Activated CD4-positive, alpha-beta memory T cell treated with anti-CD3 and anti-CD28 coated beads for 36 hours (primary cell): ENCODE measurements at places on chromosomes 16 and 17. TPM values are rescaled to one million over a fixed set of nuclear protein-coding genes. Genes with fewer than 3 reads are reported as not detected.
A peak's percentile ranks its signal among the peaks of the same experiment; 100 is the strongest.

Gene HOXB13
- total RNA-seq, result not detected

Gene CLDN7
- 1.6 TPM for total RNA-seq

Gene C17orf78
- not detected for total RNA-seq

Gene FA2H
- total RNA-seq, result 0.22 TPM

Gene MVP
- 149 TPM for total RNA-seq

Gene ENKD1
- 9.3 TPM for total RNA-seq

- peaks cover 4% of the 10 kb centered on the region for H3K4me1 ChIP-seq
- no peaks in the 10 kb centered on the region for H3K27me3 ChIP-seq
- H3K27ac ChIP-seq, result no peak overlapping the region
- H3K4me3 ChIP-seq, result no peak overlapping the region
These were observed 114.5 kb downstream of the CPPED1 start for GRCh38 chr16:12688951-12689850.

GRCh38 chr17:17109907-17110306, 67.7 kb downstream of the MPRIP start:
- no peaks in the 10 kb centered on the region for H3K36me3 ChIP-seq
- H3K27ac ChIP-seq, result peak overlapping the region; percentile 68
- H3K4me3 ChIP-seq, result no peak overlapping the region
- no peaks in the 10 kb centered on the region for H3K27me3 ChIP-seq
- H3K4me1 ChIP-seq, result peaks cover 62% of the 10 kb centered on the region

DNA sequence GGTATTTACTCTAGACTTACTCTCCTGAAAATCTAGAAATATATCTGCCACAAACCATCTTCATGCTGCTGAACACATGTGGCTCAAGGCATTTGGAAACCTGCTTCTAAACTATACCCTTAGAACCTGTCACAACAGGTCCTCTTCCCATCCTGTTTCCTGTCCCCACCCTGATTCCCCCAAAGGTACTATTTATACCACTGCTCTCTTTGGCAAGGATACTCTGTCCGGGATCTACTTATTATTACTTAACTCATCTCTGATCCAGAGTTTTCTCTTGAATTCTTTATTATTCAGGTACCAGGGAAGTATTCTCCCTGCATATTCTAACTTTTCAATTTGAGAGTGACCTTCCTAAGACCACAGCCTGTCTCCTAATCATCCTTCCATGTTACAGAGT, 33.4 kb downstream of the TRAF4 start:
- H3K27me3 ChIP-seq, result no peaks in the 10 kb centered on the region
- H3K4me3 ChIP-seq, result no peak overlapping the region
- peaks cover 37% of the 10 kb centered on the region for H3K4me1 ChIP-seq
- H3K36me3 ChIP-seq, result peaks cover 17% of the 10 kb centered on the region
- H3K27ac ChIP-seq, result no peak overlapping the region
- DNase-seq, result no peak

DNA sequence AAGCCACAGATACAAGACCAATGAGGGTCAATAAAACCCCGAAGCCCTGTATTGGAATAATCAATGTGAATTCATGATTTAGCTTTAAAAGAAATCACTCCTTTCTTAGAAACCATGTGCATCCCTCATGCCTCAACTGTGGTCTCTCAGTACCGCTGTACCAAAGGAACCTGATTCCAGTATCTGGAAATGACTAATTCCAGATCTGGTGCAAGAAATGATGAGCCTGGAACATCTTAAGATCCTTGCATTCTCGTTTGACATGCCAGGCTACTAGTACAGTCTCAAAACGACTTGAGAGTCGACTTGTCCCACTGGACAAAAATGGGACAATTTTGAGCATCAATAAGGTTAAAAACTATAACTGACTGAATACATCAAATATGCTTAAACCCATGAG, 21.2 kb downstream of the USP31 start:
- DNase-seq, result no peak
- H3K4me1 ChIP-seq, result peaks cover 14% of the 10 kb centered on the region
- H3K27ac ChIP-seq, result no peak overlapping the region
- H3K4me3 ChIP-seq, result no peak overlapping the region

- H3K27ac ChIP-seq, result no peak overlapping the region
- no peaks in the 10 kb centered on the region for H3K36me3 ChIP-seq
- no peak for DNase-seq
- H3K4me3 ChIP-seq, result no peak overlapping the region
- H3K4me1 ChIP-seq, result no peaks in the 10 kb centered on the region
These were observed 359.3 kb upstream of the SALL1 start for GRCh38 chr16:51510416-51510815.

DNA sequence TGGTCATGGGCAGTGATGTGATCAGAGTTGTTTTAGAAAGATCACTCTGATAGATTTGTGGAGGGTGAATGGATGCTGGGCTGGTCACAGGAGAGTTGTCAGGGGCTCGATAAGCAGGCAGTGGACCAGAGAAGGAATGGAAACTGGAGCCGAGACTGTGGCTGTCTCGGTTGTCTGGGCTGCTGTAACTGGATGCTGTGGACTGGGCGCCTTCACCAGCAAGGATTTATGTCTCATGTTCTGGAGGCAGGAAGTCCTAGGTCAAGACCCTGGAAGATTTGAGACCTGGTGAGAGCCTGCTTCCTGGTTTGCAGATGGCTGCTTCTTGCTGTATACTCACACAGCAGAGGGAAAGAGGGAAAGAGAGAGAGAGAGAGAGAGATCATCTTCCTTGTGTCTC, 203.6 kb downstream of the HS3ST4 start:
- H3K4me3 ChIP-seq, result no peak overlapping the region
- H3K27me3 ChIP-seq, result peaks cover 18% of the 10 kb centered on the region
- no peak overlapping the region for H3K27ac ChIP-seq
- DNase-seq, result no peak

DNA sequence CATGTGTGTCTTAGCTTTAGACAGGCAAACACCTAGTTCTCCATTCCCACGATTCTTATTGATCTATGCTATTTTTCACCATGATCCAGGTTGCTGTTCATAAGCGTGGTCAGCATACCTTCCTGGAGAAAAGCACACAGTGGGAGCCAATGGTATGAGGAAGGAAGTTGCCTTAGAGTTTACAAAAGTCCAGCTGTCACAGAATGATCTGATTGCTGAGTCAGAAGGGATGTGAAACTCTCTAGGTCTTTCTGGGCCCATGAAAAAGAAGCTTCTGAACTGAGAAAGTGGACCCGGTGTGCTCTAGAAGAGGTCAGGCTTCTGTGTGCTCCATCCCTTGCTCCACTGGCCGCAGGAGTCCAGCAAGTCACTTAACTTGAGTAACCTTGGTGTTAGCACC, 71.0 kb upstream of the CCL1 start:
- no peak overlapping the region for H3K27ac ChIP-seq
- DNase-seq, result no peak
- H3K27me3 ChIP-seq, result peaks cover 1% of the 10 kb centered on the region
- H3K4me3 ChIP-seq, result no peak overlapping the region
- no peaks in the 10 kb centered on the region for H3K36me3 ChIP-seq

DNA sequence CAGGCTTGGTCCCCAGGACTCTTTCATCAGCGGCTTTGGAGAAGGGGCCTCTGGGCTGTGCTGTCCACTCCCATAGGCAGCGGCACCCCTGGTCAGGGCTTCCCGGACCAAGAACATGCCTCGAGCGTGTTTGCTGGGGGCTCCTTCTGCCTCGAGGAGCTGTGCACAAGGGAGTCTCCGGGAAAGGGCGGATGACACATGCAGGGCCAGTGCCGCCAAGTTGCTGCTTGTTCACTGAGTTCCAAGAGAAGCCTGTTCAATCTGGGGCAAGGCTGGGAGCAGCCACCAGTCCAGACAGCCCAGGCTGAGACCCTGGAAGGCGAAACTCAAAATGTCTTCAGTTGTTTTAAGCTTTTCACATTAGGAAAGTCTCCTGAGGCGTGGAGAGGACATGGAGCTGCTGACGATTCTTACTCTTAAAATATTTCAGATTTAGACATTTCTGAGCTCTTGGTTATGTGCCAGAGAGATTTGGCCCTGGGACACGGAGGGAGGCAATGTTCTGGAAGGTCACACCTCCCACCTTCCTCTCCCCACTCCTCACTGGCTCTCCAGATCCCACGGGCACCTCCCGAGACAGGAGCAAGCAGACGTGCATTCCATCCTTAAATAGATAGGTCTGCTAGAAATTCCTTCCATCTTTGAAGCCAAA, 84.5 kb upstream of the ZNF469 start:
- no peaks in the 10 kb centered on the region for H3K4me1 ChIP-seq
- peaks cover 8% of the 10 kb centered on the region for H3K27me3 ChIP-seq
- no peak overlapping the region for H3K27ac ChIP-seq
- no peak overlapping the region for H3K4me3 ChIP-seq

GRCh38 chr17:77245162-77245926, 104.6 kb downstream of the SEC14L1 start:
- peaks cover 9% of the 10 kb centered on the region for H3K4me1 ChIP-seq
- H3K27ac ChIP-seq, result no peak overlapping the region
- DNase-seq, result peak; percentile 40
- no peak overlapping the region for H3K4me3 ChIP-seq
- H3K27me3 ChIP-seq, result peaks cover 14% of the 10 kb centered on the region
- no peaks in the 10 kb centered on the region for H3K36me3 ChIP-seq

DNA sequence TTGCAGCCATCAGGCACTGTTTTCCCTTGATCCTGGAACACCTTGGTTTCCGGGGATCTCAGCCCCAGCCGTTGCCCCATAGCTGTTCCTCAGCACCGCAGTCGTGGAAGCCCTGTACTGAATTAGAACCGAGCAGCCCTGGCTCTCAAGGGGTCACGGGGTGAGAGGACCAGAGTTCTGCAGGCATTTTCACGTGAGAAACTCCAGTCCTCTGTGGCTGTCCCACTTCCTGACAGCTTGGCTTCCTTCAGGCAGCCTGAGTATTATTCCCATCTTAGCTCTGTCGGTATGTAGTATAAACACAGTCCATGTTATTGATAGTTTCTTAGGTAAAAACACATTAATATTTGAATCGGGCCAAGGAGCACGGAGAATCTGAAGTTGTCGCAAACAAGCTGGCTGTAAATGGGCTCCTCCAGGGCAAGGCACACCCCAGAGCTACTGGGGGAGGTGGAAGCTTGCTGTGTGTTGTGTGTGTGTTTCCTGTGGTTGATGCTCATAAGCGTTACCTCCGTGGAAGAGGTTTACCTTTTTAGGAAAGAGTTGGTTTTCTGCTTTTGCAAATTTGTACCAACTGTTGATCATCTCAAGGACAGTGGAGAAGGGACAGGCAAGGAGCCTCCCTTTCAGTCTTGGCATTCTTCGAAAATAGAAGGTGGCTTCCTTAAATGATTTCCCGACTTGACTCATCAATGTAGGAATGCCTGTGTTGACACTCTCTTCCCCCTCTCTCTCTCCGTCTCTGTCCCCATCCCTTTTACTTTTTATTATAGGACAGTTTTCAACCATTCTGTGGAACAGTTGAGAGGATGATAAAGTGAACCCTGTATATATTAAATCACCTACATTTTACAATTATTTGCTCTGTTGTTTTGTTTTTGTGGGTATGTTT, 208.9 kb upstream of the CHMP6 start:
- H3K27me3 ChIP-seq, result no peaks in the 10 kb centered on the region
- peak; percentile 58 for DNase-seq
- H3K36me3 ChIP-seq, result peaks cover 12% of the 10 kb centered on the region
- H3K4me1 ChIP-seq, result peaks cover 87% of the 10 kb centered on the region
- peak overlapping the region; percentile 58 for H3K4me3 ChIP-seq

- no peak overlapping the region for H3K27ac ChIP-seq
- H3K4me3 ChIP-seq, result no peak overlapping the region
- H3K27me3 ChIP-seq, result no peaks in the 10 kb centered on the region
- H3K36me3 ChIP-seq, result peaks cover 49% of the 10 kb centered on the region
These were observed 13.3 kb upstream of the EVPL start for GRCh38 chr17:76040376-76040775.

- no peaks in the 10 kb centered on the region for H3K4me1 ChIP-seq
- DNase-seq, result no peak
- H3K27me3 ChIP-seq, result no peaks in the 10 kb centered on the region
- H3K27ac ChIP-seq, result no peak overlapping the region
- no peaks in the 10 kb centered on the region for H3K36me3 ChIP-seq
These were observed 614.2 kb downstream of the TMEM114 start for GRCh38 chr16:7976125-7976524.

GRCh38 chr17:72004011-72004427, 116.8 kb upstream of the SOX9 start:
- H3K36me3 ChIP-seq, result no peaks in the 10 kb centered on the region
- no peak overlapping the region for H3K27ac ChIP-seq
- no peak overlapping the region for H3K4me3 ChIP-seq
- DNase-seq, result no peak
- no peaks in the 10 kb centered on the region for H3K4me1 ChIP-seq

DNA sequence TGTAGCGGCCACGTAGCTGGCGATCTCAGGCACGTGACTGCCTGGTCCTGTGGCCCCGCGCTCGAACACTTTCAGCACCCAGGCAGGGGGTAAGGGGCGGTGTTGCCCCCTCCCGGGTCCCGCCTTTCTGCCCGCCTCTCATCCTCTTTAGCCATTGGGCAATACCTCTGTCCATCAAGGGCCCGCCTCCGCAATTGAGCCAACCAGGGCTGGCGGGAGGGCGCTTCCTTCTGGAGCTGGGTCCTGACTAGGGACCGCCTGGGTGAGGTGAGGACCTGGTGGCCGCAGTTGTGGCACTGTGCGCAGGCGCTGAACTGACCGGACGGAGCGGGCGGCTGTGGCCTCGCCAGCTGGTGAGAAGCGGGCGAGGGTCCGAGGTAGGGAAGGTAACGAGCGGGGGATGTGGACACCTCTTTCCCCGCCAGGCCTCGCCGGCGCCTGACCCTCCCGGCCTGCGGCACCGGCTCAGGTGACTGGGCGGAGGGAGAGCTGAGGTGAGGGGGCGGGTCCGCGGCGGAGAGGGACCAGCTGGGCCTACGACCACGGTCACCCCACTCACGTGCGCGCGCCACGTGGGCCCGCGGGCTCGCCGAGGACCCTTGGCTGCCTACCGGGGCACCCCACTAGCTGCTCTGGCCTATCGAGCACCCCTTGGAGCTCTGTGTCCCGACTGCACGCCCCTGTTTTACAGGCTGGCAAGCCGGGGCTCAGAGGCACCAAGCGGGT, at the start of gene PDP2:
Gene PDP2, plus strand, starts transcription at position 228 of the 726 bp plus-strand sequence. CDS start 3,770 bp downstream, outside the sequence.
- DNase-seq, result peak; percentile 95
- peak within 1 kb of the TSS; percentile 94 for H3K4me3 ChIP-seq
- H3K27ac ChIP-seq, result peak within 1 kb of the TSS; percentile 84
- peaks cover 50% of the 10 kb centered on the region for H3K4me1 ChIP-seq
- no peaks in the 10 kb centered on the region for H3K27me3 ChIP-seq
- H3K36me3 ChIP-seq, result peaks cover 29% of the 10 kb centered on the region

GRCh38 chr16:70433458-70434103, 5.3 kb downstream of the ST3GAL2 start:
- peaks cover 73% of the 10 kb centered on the region for H3K4me1 ChIP-seq
- H3K27ac ChIP-seq, result no peak overlapping the region
- no peaks in the 10 kb centered on the region for H3K27me3 ChIP-seq
- no peak overlapping the region for H3K4me3 ChIP-seq

GRCh38 chr17:8910969-8911604, 43.6 kb upstream of the PIK3R6 start:
- no peak overlapping the region for H3K27ac ChIP-seq
- no peaks in the 10 kb centered on the region for H3K27me3 ChIP-seq
- peaks cover 14% of the 10 kb centered on the region for H3K4me1 ChIP-seq
- no peak for DNase-seq
- H3K4me3 ChIP-seq, result no peak overlapping the region

- DNase-seq, result no peak
- H3K36me3 ChIP-seq, result no peaks in the 10 kb centered on the region
- H3K4me1 ChIP-seq, result no peaks in the 10 kb centered on the region
- no peak overlapping the region for H3K4me3 ChIP-seq
These were observed 10.3 kb downstream of the SLC47A2 start for GRCh38 chr17:19705771-19706770.
